ENCODE measurements at places on chromosomes 11 and 22.

DNA sequence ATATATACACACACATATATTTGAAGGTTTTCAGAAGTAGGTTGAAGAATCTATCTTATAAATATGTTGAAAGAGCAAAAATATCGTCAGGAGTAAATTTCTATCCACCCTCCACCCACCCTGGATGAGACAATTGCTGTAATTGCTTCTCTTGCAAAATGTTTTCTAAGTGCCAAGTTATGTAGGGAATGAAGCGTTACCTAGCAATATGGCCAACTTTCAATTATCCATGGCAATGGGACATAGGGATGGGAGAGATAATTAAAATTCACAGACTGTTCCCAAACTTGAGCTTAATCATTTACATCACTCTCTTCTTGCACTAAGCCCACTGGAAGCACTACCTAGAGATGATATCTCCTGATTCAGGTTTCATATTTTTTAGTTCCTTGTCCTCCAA lies 806.2 kb upstream of the RAG2 start:
- DNase-seq: no peak

- DNase-seq: no peak
Measured at GRCh38 chr22:39719559-39720450, 149.3 kb downstream of the CACNA1I start.

- DNase-seq: no peak
Measured at GRCh38 chr11:134636071-134636470, 224.0 kb upstream of the B3GAT1 start.

- DNase-seq: no peak
Measured at GRCh38 chr11:46665356-46665755, 35.1 kb downstream of the ARHGAP1 start.

DNA sequence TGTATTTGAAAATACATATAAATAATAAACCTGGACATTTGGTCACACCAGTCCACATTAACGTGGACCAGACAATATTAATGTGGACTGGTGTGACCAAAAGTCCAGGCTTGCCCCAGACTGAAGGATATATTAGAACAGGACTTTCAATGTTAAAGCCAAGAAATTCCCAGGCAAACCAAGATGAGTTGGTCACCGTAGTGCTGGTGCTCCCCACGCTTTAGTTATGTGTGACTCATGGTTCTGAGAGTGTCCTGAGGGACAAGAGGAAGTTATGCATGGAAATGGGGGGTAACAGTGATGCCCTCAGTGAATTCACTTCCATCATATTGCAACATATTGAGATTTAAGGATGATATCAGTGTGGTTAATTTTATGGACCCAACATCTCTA lies 31.4 kb downstream of the POU2AF1 start:
- no peak for DNase-seq

DNA sequence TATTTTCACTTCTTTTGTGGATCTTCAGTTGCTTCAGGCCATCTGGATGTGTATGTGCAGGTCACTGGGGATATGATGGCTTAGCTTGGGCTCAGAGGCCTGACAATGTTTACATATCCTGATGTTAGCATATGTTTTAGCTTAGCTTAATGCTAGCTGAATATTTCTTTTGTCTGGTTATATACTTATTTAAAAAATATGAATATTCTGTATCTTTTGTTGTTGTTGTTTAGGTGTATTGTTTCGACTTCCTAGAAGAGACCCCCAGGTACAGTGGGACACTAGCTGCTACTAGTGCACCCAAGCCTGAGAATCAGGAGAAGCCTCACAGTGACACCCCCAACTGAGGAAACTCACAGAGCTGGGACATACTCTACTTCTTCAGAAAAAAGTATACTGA lies at the start of gene KDM4E:
TSS of gene KDM4E (plus strand) at position 301 of the 400 bp plus-strand sequence. CDS start 300 bp downstream, outside the sequence.
- DNase-seq: no peak

DNA sequence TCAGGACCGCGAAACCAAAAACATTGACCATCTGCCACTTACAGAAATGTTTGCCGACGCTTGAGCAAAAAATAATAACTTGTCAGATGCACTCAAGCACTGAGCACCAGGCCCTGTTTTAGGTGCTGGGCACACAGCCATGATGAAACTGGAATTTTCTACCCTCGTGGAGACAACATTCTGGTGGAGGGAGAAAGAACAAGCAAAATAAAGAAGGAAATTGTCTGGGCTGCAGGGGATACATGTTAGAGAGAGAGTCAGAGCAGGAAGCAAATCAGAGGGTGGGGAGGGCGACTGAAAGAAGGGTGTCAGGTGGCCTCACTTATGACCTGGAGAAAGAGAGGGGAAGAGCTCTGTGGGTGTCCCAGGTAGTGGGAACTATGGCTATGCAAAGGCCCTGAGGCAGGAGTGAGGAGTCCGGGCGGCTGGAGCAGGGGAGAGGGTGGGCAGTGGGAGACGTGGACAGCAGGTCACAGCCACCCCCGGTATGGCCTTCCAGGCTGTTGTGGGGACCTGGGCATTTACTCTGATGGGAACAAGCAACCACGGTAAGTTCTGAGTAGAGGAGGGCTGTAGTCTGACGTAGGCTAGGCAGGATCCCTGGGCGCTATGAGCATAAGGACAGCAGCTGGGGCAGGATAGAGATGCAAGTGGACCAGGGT lies 78.8 kb downstream of the MYEOV start:
- no peak for DNase-seq

DNA sequence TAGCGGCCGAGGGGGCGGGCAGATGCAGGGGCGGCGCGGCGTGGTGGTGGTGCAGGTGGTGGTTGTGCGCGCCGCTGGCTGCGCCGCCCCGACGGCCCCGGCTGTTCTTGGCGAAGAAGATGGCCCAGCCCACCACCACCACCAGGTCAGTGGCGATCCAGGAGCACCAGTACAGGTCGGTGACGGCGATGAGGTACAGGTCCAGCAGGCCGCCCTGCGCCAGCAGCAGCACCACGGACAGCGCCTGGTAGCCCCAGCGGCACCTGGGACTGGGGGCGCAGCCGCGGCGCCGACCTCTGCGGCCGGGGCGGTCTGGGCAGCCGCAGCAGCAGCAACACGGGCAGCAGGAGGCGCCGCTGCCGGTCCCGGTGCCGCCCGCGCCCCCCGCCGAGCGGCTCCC lies 879 bp downstream of the TMEM121B start:
- no peak for DNase-seq

DNA sequence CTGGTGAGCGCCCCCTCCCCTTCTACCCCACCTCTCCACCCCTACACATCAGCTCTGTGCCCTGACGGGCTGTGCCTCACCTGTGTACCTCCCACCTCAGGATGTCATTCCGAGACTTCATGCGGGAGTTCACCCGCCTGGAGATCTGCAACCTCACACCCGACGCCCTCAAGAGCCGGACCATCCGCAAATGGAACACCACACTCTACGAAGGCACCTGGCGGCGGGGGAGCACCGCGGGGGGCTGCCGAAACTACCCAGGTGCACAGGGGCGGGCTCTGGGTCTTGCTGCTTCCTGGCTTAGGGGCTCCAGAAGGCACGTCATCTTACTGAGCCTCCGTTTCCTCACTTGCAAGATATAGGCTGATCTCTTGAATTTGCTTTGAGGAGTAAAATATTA lies 6.8 kb downstream of the CAPN1 start:
- DNase-seq: no peak

GRCh38 chr11:2217211-2218030 lies 45.8 kb upstream of the TH start:
- no peak for DNase-seq

GRCh38 chr11:26578998-26579661 lies 7.1 kb upstream of the MUC15 start:
- DNase-seq: no peak

DNA sequence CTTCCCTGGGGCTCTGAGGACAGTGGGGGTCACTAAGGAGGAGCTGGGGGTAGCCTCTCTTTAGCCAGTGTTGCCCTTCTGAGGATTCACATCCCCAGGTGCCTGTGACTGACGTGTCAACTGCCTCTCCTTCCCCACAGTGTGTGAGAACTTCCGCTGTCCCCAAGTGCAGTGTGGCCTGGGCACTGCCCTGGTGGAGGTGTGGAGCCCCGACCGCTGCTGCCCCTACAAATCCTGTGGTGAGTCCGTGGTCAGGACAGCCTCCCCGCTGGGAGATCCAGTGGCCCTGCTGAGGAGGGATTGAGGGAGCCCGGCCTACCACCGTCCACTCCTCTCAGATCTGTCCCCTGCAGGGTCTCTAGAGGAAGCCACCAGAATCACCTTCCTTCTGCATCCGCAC lies 81.1 kb upstream of the MYOD1 start:
- no peak for DNase-seq

DNA sequence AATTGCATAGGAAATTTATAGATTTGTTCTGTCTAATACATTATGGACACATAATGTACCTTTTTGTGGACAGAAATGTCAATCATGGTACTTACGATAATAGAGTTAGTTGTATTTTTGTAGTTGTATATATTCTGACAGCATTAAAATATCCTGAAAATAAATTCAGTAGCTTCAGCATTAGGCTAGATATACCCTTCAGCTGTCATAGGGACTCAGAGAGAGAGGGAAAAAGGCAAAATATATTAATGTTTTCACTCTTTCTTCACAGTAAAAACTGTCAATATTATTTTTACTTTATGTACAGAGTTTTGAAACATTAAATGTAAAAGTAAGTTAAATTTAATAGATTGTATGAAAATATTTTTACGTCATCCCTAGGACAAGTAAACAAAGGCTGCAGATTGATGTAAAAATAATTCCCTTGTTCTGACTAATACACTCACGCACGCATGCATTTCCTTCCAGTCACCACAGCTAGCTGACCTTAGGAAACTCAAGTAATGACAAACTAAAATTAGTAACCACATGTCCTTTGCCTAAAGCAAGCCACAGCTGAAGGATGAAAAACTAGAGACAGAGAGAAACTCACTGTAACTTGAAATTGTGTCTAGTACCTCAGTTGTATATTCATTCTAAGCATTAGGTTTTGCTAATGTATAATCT lies 104.7 kb upstream of the CARD18 start:
- no peak for DNase-seq

DNA sequence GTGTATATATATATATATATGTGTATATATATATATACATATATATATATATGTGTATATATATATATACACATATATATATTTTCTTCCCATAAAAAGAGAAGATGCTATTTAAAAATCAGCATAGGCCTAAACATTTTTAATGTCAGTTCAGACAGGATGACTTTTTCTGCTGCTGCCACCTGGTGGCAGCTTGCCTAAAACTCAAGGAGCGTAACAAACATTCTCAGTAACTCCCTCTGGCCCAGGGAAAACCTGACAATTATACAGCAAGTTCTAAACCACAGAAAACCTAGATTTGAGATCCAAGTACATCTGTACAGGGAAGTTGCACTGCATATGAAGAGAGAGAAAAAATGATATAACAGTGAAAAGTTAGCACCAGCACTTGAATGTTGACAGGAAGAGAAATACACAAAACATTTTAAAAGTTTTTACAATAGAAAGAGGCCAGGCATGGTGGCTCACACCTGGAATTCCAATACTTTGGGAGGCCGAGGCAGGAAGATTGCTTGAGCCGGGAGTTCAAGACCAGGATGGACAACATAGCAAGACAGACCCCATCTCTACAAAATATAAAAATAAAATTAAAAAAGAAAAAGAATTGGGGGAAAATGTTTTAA lies 16.6 kb downstream of the OR8A1 start:
- DNase-seq: no peak

- no peak for DNase-seq
Measured at GRCh38 chr11:128469220-128469619, 118.1 kb downstream of the ETS1 start.

- DNase-seq: no peak
Measured at GRCh38 chr11:6604081-6604626, 580 bp downstream of the ILK start.

- DNase-seq: no peak
Measured at GRCh38 chr11:69352715-69353319, 58.9 kb downstream of the MYEOV start.

Measured in cortex of kidney (tissue), 1 donor.